AG09309 (cell line): ENCODE measurements at places on chromosomes 1 and 21.
A peak's percentile ranks its signal among the peaks of the same experiment; 100 is the strongest.

GRCh38 chr1:9037476-9038337, 11.5 kb upstream of the SLC2A7 start:
- DNase-seq: no peak

DNA sequence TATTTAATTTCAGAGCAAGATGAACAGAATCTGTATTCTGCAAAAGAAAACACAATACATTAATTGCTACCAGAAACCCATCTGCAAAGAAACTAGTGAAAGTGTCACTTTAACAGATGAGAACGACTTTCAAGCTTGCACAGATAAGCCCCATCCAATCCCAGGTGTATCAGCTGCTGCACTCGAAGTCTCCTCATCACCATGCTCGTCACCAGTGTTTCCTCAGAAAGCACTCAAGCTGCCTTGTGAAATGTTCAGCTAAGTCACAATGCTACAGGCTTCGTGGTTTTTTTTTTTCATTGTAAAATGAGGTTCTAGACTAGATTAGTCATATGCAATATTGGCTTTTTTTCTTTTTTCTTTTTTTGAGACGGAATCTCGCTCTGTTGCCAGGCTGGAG, 3.3 kb upstream of the TOMM20 start:
- DNase-seq: no peak

DNA sequence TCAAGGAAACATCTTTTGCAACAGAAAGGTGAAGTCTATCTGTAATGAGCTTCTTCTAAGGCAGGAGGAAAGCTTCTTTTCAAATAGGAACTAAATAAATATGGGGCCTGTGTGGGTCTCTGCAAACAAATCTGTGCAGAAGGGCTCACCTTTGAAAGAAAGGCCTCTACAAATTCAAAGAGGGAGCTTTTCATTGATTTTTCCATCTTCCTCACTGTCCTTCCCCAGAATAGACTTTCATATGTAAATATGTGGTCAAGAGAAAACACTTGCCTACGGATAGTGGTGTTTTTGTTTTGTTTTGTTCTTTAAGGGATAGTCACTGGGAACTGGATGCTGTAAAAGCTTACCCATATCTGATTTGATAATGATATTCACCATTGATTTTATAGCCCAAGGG, 223.4 kb downstream of the DSCAM start:
- no peak for DNase-seq

- DNase-seq: no peak
Observed at GRCh38 chr1:167714098-167714438, 7.7 kb upstream of the MPZL1 start.

DNA sequence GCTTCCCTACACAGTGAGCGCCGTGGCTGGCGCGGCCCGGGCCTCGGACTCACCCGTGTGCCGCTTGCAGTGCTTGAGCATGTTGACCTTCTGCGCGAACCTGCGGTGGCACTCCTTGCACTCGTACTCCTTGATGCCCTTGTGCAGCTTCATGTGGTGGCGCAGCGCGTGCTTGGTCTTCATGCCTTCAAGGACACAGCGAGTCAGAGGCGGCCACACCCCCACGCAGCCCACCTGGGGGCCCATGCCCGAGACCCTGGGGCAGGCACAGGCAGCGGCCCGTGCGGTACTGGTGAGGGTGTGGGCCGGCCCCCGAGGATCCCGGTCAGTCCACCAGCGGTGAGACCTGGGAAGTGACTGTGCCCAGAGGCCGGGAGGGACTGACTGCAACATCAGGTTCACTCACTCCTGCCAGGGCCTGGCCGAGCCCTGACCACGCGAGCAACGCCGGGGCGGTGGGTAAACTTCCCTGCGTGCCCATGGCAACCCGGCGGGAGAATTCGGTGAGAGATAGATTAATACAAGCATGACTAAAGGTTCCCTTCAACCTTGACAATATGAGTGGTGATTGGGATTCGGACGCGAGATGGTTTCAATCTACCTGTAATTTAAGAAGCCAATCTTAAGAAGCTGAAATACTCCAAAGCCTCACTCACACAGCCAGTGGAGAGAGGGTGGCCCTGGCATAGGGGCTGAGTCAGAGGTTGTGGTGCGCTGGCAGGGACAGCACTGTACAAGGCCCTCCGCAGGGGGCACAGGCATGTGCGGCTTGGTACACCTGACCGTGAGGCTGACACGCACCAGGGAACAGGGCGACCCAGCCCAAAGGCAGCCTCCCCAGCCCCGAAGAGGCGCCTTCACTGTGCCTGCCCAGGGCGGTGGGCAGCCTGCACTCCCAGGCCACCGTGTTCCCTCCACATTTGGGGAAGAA, 49.1 kb upstream of the RIPK4 start:
- DNase-seq: no peak

- no peak for DNase-seq
Observed at GRCh38 chr21:41976611-41977010, 22.8 kb upstream of the C2CD2 start.

DNA sequence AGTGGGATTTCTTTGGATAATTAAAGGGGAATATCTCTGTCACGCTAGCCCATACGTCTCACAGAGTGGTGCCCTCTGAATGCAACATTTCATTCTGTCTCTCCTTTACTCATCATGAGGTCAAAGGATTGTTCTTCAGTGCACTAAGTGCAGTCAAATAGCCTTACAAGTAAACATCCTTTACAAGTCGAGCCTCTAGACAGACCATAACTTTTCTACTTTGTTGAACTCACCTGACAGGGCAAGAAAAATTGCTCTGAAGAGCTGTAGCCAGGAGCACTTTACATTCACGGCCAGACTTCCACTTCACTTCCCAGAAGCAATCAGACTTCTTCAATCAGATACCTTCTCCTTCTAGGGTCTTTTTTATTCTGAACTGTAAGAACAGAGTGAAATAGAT, 768.0 kb upstream of the TMPRSS15 start:
- DNase-seq: no peak

GRCh38 chr1:226457307-226457712, 49.4 kb upstream of the PARP1 start:
- DNase-seq: no peak

DNA sequence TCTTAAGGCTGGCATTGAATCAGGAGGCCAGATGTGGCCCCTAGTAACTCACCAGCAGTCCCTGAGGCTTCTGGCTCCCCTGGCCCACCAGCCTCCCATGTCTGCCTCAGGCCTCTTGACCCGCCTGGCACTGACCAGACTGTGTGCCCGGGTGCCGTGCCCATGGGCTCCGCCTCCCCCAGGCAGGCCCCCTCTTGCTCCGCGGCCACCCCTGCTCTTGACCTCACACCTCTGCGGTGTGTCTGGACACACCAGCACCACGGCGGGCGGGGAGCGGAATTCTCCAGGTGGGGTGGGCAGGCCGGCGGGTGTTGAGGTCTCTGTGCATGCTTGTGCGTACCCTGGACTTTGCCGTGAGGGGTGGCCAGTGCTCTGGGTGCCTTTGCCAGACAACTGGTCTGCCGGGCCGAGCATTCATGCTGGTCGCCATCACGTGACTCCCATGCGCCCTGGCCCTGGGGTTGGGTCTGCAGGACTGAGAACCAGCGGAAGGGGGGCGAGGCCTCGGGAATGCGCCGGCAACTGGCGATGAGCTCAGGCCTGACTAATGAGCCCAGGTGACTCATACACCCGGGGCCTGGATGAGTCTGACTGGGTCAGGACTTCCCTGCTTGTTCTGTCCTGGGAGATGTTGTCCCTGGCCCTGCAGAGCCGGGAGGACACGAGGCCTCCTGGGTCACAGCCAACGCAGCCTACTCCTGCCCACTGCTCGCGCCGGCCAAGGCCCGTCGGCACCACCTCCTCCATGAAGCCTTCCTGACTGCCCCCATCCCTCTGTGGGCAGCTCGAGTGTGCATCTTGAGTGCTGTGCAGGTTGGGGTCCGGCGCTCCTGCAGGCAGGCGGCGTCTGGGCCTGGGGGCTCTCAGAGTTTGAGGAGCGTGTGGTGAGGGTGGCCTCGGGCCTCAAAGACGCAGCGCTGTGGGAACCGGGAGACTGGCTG, 22.6 kb downstream of the COL18A1 start:
- peak; percentile 57 for DNase-seq

DNA sequence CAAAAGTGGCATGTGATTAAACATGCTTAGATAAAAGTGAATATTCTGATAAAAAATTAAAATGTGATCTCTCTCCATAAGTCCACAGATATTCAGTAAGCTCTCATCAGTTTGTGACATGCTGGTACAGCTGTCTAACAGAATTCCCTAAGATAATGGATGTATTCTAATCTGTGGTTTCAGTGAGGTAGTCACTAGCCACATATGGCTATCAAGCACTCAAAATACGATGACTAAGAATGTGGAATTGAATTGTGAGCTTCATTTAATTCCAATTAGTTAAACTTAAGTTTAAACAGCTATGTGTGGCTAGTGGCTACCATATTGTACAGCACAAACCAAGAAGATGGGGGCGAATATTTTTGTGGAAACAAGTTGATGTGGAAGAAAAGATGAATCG, 4.1 kb upstream of the REG4 start:
- DNase-seq: no peak

DNA sequence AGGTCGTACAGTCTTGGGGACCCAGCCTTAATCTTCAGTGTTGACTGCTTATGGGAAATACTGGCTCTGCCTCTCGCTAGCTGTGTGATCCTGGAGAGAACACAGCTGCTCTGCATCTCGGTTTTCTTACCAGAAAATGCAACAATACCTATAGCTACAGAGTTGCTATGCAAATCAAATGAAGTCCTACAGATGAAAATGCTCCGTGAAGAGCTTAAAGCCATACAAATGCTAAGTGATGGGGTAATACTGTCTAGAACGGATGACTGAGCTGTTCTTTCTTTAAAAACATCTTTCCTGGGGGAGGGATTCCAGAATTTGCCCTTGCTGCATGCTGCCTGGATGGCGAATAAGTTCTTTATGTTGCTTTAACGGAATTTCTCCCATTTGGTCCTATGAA, 132.0 kb downstream of the ZBTB18 start:
- no peak for DNase-seq

DNA sequence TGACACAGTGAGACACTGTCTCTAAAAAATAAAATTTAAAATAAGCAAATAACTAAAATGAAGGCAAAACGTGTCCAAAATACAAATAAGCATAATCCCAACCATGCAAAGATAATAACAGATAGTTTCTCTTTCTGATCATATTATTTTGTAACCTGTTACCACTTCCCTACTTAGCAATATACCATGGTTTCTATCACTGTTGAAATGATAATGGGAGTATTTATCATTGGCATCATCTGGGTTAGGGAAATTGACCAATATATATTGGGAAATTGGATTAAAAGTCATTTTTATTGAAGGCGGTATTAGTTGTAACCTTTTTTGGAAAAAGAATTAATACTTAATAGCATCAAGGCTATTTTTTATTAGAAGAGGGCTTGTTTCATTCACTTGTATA, 47.0 kb downstream of the USP25 start:
- DNase-seq: no peak

GRCh38 chr1:152519851-152520250, 5.6 kb downstream of the CRCT1 start:
- DNase-seq: no peak

- no peak for DNase-seq
Observed at GRCh38 chr1:109225308-109225707, 11.6 kb downstream of the SARS1 start.

- DNase-seq: no peak
Observed at GRCh38 chr1:52668711-52669110, 29.4 kb downstream of the COA7 start.

- DNase-seq: no peak
Observed at GRCh38 chr1:58683519-58683918, 16.3 kb downstream of the MYSM1 start.

DNA sequence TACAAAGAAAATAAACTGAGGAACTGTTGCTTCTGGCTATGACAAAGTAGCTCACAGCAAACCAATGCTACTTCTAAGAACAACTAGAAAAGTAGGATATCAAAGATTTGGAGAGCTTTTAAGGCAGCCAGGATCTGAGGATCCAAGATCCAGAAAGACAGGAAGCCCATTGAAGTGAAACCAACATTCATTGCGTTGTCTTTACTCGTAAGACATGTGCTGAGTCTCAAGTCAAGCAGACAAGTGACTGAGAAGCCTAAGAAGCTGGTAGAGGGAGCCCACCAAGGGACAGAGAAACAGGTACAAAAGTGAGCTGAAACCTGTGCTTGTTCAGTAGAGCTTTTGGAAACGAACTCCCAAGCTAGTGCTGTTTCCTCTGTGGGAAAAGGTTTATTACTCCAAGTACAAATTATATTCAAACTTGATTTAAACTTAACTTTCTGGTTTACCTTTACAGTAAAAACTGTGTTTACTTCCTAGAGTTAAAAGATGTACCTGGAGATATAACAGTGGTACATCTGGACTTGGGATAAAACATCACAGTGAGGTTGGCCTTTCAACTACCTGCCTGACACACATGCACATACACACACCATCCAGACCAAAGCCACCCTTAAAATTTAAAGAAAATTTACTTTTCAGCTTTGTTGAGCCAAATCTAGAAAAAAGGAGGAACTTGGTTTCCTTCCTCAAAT, 41.2 kb downstream of the NME7 start:
- no peak for DNase-seq

- DNase-seq: no peak
Observed at GRCh38 chr1:160163615-160164014, 12.2 kb downstream of the ATP1A4 start.

GRCh38 chr1:211326528-211327345, at the start of gene TRAF5:
Gene TRAF5, plus strand, starts transcription at chr1:211326833. Its CDS starts 26,407 bp downstream, at chr1:211353240.
- no peak for DNase-seq

GRCh38 chr1:13908128-13908527, 208.1 kb downstream of the PRDM2 start:
- DNase-seq: no peak

DNA sequence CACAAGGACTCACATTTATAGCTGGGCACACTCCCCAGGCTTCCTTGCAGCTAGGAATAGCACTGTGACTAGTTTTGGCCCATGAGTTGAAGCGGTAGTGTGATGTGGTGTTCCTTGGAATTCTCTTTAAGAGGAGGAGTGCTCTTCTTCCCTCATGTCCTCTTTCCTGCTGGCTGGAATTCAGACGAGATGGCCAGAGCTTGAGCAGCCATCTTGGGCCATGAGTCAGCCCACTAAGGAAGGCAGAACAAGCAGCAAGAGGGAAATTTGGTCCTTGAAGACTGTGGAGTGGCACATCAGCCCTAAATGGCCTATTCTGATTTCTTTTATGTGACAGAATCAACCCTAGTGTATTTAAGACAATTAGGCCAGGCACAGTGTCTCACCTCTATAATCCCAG, 20.0 kb downstream of the HTR6 start:
- DNase-seq: no peak

- no peak for DNase-seq
Observed at GRCh38 chr21:16420031-16420724, 690.4 kb downstream of the USP25 start.
